ENCODE measurements at places on chromosomes 12 and 14.

GRCh38 chr14:74400919-74401503 lies 25.0 kb downstream of the SYNDIG1L start:
- DNase-seq: no peak

DNA sequence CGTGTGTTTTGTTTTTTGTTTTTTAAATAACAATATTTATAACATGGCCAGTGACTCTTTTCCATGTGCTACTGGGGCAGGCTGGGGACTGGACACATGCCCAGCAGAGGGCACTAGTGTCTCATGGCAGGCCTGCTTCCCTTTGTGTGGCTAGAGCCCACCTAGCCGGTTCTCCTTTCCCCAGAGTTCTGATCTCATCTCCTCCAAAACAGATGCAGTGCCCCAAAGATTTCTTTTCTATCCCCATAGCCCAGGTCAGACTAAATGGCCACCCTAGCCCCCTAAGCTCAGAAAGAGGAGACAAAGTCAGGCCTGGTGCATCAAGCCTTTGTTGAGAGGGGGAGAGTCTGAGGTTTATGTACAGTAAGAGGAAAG lies 21.2 kb downstream of the PRPF40B start:
- peak; percentile 84 for DNase-seq

DNA sequence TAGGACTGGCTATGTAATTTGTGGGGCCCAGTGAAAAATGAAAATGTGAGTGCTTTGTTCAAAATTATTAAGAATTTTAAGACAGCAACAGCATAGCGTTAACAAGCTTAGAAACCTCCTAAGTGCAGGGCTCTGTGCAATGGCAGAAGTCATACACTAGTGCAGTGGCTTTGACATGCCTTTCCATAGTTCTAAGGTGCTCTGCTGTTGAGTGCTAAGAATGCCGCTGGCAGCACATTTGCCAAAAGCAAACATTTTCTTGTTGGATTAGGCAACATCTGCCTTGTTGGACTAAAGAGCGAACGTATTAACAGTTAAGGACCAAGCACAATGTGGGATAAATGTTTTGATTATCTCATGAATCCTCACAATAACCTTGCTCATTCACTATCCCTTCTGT lies 244.9 kb upstream of the PDE3A start:
- no peak for DNase-seq

GRCh38 chr14:92696366-92696765 lies 52.1 kb downstream of the LGMN start:
- no peak for DNase-seq
